Retinal pigment epithelial cell (primary cell): ENCODE measurements at places on chromosomes 6 and 20.

GRCh38 chr6:106145741-106146227 lies 59.6 kb downstream of the PRDM1 start:
- DNase-seq: no peak

GRCh38 chr6:21429291-21429690 lies 164.3 kb upstream of the SOX4 start:
- no peak for DNase-seq

DNA sequence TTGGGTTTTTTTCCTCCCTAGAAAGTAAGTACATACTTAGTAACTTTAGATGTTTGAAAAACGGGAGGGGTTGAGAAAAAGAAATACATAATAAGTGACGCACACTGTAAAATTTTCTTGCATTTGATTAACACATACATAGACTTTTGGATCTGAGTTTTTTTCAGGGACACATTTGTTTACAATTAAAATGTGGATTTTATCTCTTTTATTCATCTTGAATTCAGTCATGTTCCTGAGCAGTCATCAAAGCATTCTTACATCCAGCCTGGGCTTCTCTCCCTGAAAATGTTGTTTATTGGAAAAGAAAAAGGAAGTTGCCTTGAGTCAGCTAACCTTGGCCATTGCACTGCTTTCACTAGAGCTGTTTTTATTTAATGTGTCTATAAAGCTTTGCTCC lies 8.7 kb upstream of the RPP40 start:
- DNase-seq: no peak

DNA sequence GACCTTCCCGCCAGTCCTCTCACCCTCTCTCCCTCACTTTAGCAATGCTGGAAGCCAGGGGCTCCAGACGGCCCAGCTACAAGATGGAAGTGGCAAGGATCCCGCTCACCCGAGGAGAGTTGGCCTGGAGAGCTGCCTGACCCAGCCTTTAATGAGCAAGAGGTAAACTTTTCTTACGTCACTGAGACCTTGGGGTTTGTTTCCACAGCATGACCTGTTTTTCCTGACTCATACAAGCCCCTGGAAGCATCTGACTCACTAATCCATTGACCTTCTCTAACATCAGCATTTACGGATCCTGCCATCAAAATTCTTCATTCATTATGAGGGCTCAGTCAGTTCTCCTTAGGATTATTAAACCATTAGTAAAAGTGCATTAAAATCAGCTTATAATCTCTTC lies 120.4 kb downstream of the MYLK4 start:
- peak; percentile 100 for DNase-seq

DNA sequence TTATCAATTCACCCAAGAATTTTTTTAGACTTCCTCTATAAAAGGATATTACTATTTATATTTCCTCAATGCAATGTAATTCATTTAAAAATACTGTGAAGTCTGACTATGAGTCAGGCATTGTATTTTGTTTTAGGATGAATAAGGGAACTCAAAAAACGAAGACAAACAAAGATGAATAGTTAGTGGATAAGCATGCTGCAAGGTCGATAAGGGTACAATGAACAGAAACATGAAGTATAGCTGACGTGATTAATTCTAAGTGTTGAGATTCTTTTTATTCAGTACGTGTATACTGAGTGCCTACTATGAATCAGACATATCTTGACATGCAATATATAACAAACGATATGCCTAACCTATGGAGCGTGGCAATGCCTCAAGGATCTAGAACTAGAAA lies 105.4 kb downstream of the PDE10A start:
- DNase-seq: no peak

DNA sequence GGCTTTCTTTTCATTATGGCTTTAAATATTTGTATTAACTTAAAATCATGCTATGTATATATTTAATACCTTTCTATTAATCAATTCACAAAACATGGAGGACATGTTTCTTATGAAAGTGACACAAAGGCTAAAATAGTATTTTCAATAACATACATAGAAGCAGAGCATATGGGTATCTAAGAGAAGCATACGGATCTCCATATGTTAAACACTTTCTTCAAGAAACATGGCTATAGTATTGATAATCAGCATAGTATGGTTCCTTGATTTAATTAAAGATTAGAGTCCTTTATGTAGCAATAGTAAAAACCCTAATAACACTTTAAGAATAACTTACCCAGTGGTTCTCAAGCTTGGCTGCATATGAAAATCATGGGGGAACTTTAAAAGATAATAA lies 58.5 kb downstream of the GRIK2 start:
- DNase-seq: no peak

DNA sequence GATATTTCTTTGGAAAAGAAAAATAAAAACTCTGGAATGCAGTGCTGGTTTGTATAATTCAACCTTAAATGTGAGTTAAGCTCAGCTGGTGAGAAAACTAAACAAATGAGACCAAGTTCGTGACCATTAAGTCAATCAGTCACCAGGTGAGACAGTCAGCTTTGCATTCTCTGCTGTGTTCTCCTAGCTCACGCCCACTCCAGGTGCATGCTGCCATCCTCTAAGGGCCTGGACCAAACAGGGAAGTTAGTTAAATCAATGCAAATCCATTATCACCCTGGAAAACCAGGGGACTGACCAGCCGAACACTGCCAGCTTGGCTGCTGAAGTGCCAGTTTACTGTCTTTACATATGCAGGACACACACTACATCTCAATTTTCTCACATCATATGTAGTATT lies 7.2 kb downstream of the TPBG start:
- DNase-seq: no peak

DNA sequence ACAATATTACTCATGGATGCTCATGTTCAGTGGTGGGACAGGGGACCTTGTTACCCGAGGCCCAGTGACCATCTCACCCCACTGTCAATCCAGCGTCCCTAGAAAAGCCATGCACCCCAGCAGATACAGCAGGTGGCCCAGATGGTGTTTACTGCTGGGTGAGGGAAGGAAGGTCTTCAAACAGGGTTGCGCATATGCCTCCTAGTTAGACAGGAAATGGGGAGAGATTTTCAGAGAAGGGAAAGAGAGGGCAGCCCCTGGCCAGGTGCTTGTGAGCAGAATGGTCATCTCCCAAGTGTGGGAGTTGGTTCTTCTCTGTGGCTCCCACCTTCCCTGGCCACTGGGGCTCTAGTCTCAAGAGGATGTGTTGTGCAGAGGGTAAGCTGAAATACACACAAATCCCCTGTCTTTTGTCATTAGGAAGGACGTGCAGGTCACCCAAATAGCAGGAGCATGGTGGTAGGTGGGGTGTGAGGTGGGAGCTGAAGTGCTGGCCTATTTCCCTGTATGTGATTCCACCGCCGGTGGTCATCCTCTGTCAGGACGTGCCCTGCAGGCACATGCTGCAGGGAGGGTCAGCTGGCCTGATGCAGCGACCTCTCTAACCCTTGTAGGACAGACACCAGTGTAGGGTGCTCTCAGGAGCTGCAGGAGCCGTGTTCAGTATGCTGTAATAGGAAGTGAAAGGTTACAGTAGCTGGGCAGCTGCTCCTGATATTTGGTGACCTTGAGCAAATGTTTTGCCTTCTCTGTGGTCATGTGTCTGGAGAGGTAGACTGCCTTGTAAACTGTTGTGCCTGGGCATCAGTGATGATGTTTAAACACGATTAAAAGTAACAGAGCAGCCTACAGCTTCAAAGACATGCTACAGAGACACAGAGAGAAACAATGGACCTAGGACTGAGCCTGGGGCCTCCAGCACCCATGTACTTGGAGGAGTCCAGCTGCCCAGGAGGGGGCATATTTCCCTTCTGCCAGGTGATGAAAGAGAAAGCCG lies 3.2 kb upstream of the CST3 start:
- DNase-seq: no peak

DNA sequence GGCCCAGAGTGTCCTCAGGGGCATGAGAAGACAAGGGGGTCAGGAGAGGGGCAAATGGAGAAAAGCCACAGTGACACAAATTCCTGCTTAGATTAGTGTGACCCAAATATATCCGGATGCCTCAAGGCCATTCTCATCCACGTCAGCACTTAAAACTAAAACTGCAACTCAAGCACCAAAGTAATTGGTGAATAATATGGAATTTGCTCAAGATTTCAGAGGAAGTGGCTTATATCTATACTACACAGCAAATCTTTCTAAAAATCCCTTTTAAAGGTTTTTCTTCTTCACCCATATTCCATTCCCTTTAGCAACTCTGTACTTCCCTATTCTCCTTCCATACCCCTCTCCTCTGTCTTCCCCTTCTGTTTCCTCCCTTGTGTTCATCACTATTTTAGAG lies 15.2 kb downstream of the DEF6 start:
- no peak for DNase-seq

GRCh38 chr6:3803627-3804468 lies 45.3 kb upstream of the FAM50B start:
- peak; percentile 99 for DNase-seq
